ENCODE measurements at places on chromosomes 1 and 21. TPM values are rescaled to one million over a fixed set of nuclear protein-coding genes. Genes with fewer than 3 reads are reported as not detected.
A peak's percentile ranks its signal among the peaks of the same experiment; 100 is the strongest.

DNA sequence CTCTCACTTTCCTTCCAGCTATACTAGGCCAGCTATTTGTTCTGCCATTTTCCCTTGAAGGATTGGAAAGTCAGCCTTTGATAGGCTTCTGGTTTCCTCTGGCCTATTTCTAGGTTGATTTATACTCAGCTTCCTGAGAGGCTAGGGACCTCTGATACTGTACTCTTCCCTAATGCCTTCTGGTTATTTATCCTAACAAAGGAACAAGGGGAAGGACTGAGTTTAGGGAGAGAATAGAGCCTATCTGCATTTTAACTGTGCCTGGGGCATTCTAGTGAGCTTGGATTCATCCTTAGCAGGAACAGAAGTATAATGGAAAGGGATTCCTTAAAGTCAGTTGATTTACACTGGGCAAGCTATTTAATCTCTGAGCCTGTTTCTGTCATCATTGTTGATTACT is 11.8 kb upstream of the TMEM39B start:
- no peak for DNase-seq

GRCh38 chr1:116375148-116375886 is 2.3 kb downstream of the ATP1A1 start:
- DNase-seq: no peak

DNA sequence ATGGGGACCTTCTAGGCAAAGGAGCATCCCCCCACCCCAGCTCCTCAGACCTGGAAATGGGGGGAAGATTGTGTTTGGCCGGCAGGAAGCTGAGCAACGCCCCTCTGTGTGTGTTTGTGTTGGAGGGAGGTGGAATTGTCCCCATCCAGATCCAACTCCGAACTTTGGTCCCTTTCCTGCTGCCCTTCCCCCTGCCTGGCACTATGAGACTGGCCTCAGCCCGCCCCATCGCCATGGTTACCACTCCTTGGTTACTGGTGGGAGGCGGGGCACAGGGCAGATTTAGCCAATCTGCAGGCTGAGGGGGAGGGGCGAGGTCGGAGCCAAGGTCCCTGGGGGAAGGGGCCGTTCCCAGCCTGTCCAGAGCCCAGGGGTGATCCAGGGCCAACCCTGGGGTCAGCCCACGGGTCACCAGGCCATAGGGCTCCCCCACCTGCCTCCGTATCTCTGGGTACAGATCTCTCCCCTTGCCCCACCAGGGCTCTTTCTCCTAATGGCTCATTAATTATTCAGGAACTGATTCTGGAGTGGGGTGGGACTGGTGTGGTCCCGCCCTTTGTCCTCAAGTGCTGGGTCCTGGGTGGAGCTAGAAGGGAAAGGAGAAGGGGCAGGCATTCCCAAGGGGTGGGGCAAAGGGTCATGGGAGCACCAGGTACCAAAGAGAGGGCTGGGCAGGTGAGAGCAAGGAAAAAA is 15.2 kb downstream of the PTPRF start:
- DNase-seq: peak; percentile 90

- DNase-seq: no peak
Observed at GRCh38 chr1:115021145-115021544, 8.5 kb upstream of the TSHB start.

The GPR157 gene
- 1.9 TPM for total RNA-seq

DNA sequence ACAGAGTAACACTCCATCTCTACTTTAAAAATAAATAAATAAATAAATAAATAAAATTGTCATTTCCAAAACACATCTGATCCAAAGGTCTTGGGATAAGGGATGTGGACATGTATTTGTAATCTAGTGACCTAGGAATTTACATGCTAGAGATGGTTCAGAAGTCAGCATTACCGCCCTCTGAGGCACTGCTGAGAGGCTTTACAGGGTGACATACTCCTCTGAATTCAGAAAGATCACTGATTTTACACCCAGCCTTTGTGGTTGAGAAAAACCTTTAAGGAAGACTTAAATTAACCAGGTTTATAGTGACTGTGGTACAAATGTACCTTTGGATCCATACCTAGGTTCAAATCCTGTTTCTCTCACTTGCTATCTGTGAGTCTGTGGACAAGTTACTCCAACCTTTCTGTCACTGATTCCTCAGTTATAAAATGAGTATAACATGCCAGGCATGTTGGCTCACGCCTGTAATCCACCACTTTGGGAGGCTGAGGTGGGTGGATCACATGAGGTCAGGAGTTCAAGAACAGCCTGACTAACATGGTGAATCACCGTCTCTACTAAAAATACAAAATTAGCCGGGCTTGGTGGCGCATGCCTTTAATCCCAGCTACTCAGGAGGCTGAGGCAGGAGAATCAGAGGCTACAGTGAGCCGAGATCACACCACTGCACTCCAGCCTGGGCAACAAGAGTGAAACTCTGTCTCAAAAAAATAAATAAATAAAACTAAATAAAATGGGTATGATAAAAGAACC is 20.1 kb downstream of the OSBPL9 start:
- DNase-seq: no peak

The STUM gene
- total RNA-seq: 1.1 TPM

DNA sequence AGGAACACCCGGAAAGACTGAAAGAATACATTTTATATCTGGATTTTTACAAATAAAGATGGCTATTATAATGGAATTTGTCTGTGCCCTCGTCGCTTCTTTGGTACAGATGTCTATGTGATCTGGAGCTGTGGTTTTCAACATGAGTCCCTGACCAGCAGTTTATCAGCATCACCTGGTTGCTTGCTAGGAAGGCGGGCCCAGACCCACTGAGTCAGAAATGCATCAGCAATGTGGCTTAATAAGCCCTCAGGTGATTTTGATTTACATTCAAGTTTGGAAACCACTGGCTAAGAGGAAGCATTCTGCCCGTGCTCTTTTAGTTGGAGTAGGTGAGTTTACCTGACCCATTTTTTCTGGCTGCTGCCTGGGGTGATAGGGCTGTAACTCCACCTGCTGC is 31.7 kb downstream of the ATP1A1 start:
- no peak for DNase-seq

DNA sequence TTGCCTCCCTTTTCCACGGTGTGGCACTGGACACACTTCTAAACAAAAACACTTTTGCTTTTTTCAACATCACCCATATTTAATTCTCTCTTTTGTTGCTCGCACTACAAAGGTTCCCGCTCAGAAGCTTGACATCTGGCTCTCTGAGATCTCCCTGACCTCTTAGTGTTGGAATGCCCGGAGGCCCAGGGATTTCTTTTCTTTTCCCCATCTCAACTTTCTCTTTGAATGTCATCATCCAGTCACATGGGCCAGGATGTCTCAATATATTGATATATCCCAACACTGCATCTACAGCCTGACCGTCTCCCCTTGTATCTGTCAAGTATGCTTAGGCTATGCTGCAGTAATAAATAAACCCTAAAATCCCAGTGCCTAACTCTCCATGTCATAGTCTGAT is 54.3 kb upstream of the DESI2 start:
- no peak for DNase-seq

DNA sequence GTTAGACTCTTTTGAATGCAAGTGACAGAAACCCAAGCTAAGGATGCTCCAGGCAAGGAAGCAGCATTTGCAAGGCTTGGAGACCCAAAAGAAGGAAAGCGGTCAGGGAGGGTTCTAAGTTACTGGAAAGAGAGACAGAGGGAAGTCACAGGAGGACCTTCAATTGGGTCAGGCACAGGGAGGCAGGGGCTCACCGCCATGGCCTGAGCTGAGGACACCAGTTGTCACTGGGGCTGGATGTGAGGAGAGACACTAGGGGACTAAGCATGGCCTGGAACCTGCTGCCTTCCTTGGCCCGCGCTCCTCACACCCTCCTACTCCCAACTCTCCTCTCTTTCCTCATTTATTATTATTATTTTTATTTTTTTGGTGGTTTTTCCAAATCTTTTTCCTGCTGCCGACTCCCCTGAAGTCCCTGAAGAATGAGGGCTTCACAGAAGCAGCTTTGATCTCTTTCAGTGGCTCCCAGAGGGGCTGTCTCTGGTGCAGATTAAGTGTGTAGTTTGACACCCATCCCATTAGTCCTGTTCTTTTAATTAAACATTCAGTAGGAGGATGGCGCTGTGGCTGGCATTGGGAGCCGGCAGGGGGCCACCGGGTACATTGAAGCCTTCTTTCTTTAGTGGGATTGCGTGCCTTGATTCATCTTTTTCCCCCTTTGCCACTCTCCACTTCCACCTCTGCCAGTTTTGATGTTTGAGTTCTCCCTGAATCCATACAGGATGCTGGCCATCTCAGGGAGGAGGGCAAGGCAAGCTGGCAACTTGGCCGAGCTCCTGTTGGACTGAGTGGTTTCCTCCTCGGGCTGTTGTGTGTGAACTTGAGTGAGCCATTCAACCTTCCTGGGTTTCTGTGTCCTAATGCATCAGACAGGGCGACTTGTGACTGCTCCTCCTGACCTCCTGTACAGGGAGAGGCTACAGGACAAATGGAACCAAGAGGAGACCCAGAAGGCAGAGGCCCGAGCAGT is 59.3 kb downstream of the MDM4 start:
- no peak for DNase-seq

DNA sequence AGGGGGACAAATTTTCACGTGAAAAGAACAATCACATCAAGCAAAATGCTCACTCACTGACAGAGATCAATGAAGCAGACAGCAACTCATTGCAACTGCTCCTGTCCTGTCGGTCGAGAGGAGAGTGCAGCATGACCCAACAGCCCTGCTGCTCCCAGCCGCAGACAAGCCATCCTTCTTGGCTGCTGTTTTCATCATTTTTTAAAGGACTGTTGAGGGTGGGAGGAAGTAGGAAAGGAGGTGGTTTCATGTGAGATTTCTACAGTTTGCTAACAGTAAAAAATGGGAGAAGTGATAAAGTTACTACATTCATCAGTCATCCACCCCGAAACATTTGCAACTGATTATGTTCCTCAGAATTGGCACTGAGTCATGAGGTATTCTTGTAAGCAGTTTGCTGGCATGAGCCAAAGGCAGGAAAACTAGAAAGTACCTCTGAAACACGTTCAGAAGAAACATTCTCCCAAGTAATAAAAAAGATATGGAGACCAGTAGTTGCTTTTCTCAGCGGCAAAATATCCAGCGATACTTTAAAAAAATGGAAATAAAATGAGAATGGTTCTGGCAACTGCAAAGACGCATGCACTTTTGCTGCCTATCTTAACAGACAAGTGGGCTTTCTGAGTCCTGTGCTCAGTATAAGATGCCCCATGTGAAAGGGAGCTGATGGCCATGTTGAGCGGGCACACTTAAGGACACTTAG is 72.0 kb upstream of the CLDN14 start:
- no peak for DNase-seq

DNA sequence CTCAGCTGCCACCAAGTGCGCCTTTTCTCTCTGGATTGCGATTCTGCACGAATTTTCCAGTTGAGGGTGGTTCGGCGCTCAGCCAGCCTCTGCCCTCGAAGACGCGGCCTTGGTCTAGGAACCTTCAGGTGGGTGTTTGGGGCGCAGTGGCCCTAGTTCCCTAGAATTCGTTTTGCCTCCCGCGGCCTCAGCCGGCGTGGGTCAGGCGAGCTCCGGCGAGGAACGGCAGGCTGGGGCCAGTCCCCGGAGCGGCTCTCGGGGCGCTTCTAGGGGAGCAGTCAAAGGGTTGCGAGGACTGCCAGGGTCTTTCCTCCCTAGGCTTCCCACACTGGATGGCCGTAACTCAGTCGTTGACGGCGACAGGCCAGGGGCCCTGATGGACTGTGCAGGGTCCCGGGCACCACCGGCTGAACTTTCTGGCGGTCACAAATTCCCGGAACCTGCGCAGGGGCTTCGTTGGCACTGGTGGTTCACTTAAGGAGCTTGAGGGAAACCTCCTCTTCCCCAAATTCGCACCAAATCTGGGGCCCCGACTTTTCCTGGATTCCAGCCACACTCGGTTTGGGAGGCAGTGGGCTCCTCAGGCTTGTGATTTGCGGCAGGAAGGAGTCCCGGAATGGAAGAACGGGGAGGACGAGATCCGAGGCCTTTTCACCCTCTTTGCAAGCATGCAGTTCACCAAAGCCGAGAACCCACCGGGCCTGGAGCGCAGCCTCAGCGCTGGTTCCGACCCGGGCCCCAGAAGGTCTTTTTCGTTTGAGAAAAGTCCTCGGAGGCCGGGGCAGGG is 1.2 kb downstream of the DMBX1 start:
- peak; percentile 33 for DNase-seq

GRCh38 chr1:222546091-222546490 is 1.8 kb downstream of the HHIPL2 start:
- no peak for DNase-seq

DNA sequence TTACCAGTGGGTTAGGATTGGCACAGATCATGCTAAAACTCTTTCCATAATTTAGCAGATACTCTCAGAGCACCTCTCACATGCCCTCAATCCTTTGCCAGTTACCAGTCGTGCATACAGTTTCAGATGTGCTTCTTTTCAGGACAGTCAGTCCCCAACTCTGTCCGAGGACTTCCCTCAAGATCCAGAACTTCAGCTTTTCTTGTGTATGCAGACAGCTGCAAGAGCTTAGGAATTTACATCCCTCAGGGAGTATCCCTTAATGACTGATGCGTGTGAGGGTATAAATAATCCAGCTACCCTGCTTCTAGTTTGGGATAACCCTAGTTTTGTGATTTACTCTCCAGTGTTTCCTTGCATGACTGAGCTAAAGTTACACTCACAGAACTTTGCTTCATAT is 393.0 kb upstream of the PLXNA2 start:
- DNase-seq: no peak

The PGBD5 gene
- total RNA-seq: 19.7 TPM

GRCh38 chr1:65177457-65177856 is 29.5 kb downstream of the AK4 start:
- DNase-seq: no peak

GRCh38 chr1:180939073-180939710 is 26.5 kb downstream of the KIAA1614 start:
- no peak for DNase-seq

DNA sequence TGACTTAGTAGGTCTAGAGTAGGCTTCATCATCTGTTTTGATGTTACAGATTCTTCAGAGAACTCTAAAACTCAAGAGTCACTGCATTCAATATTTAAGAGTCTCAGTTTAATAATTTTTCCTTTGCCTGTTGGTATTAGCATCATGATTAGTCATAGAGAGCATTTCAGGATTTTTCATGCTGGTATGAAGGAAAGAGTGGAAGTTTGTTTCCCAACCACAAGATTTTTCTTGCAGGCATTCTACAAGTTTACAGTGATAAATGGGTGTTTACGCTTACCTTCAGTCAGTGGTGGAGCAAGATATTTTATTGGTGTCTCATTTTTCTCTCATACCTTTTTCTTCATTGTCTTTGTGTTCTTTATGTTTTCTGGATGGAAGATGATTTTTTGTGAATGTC is 58.4 kb upstream of the MYOCOS start:
- DNase-seq: no peak

The LCE1E gene
- total RNA-seq: not detected

- no peak for DNase-seq
Observed at GRCh38 chr1:147647796-147648633, 22.3 kb downstream of the ACP6 start.

The PBX1 gene
- total RNA-seq: 71.7 TPM

- DNase-seq: no peak
Observed at GRCh38 chr1:170296211-170296610, 150.5 kb downstream of the NTMT2 start.

The KAZN gene
- 11.6 TPM for total RNA-seq
